ENCODE measurements at places on chromosomes 7 and 10. TPM values are rescaled to one million over a fixed set of nuclear protein-coding genes. Genes with fewer than 3 reads are reported as not detected.

CDK6 gene
- 89.8 TPM for total RNA-seq

PAPSS2 gene
- 1.4 TPM for total RNA-seq

STAG3 gene
- 1.1 TPM for total RNA-seq

FAM185A gene
- 8.9 TPM for total RNA-seq

SLC26A5 gene
- total RNA-seq = not detected

AMZ1 gene
- total RNA-seq = not detected

DNA sequence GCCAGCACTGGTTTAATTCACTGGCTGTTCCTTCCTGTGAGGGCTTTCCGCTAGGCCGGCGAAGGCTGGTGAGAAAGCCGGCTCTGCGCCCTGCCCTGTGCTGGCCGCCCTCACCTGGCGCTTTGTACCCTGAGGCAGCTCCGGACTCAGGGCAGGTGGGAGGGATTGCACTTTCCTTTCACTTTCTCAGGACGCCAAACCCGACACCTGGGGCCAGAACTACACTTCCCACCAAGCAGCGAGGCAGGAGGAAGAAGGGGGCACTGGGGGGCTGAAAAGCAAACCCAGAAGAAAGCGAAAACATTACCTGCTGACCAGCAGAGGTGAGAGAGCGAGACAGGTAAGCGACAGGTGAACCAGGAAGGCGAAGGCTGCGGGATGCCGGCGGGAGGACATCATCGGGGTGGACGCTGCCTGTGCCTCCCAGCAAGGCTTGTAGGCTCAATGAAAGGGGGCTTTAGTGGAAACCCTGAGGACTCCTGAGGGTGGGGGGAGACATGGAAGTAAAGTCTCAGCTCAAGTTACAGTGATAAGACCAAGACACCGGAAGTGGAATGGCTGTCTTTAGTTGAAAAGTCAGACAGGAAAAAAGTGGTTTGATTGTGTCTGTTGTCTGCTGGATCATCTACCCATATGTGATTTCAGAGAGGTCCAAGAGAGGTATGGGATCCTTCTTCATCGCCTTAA is at the start of gene RAB19:
TSS of gene RAB19 (plus strand) at position 181 of the 687 bp plus-strand sequence. CDS start 3,589 bp downstream, outside the sequence.
- H3K36me3 ChIP-seq = no peaks in the 10 kb centered on the region
- no peak within 1 kb of the TSS for H3K27ac ChIP-seq

GRCh38 chr10:17428351-17429097 is 25.9 kb downstream of the ST8SIA6 start:
- no peaks in the 10 kb centered on the region for H3K27me3 ChIP-seq
- no peak overlapping the region for H3K4me3 ChIP-seq
- H3K4me1 ChIP-seq = peaks cover 10% of the 10 kb centered on the region

- H3K27me3 ChIP-seq = no peaks in the 10 kb centered on the region
- DNase-seq = no peak
- no peak overlapping the region for H3K4me3 ChIP-seq
- peaks cover 7% of the 10 kb centered on the region for H3K4me1 ChIP-seq
- H3K36me3 ChIP-seq = no peaks in the 10 kb centered on the region
Observed at GRCh38 chr7:12590559-12590958, 20.0 kb downstream of the SCIN start.

- H3K36me3 ChIP-seq = no peaks in the 10 kb centered on the region
- H3K27ac ChIP-seq = no peak overlapping the region
- peaks cover 3% of the 10 kb centered on the region for H3K4me1 ChIP-seq
- DNase-seq = no peak
- H3K27me3 ChIP-seq = no peaks in the 10 kb centered on the region
Observed at GRCh38 chr7:1142051-1142635, 17.9 kb downstream of the ZFAND2A start.

DNA sequence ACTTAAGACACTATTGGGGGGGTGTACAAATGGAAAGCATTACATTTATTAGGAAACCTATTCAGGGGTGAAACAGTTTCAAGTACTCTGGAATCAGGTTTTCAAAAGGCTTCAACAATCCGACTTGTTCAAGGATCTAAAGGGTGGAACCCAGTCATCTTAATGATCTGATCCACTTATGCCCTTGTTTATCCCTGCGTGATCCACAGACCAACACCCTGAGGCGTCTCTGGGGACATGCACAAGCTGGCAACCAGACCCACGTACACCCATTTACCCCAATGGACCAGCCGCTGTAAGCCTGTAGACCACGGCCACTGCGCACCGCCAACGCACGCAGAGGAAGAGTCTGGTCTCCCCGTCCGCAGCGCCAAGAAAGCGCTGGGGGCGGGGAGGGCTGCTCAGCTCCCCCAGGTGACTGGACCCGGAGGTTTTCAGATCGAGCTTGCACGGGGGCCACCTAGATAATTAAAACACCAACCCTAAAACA is 13.4 kb downstream of the HNRNPF start:
- H3K27me3 ChIP-seq = no peaks in the 10 kb centered on the region
- peak overlapping the region; percentile 73 for H3K4me3 ChIP-seq
- H3K4me1 ChIP-seq = peaks cover 25% of the 10 kb centered on the region
- H3K27ac ChIP-seq = peak overlapping the region; percentile 74
- H3K36me3 ChIP-seq = peaks cover 87% of the 10 kb centered on the region

DNA sequence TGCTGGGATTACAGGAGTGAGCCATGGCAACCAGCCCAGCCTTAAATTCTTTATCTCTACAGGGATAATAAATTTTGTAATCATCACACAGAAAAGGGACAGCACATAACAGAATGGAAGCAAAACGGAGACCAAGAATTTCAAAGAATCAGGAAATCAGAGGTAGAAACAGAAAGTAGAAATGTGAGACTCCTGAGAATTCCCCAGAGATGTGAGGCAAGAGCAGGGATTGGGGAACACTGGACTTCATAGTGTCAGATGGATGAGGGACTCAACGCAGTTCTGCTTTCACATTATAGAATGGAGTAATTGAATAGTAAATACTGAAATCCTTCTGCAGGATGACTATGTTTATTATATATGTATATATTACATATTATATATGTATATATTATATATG is 52.5 kb upstream of the MPP7 start:
- H3K36me3 ChIP-seq = no peaks in the 10 kb centered on the region
- no peak overlapping the region for H3K4me3 ChIP-seq
- H3K4me1 ChIP-seq = peaks cover 6% of the 10 kb centered on the region
- H3K27ac ChIP-seq = no peak overlapping the region
- no peaks in the 10 kb centered on the region for H3K27me3 ChIP-seq

- H3K27me3 ChIP-seq = no peaks in the 10 kb centered on the region
- H3K27ac ChIP-seq = no peak overlapping the region
- no peaks in the 10 kb centered on the region for H3K36me3 ChIP-seq
- no peak for DNase-seq
Observed at GRCh38 chr10:118838364-118838763, 83.6 kb upstream of the CACUL1 start.

GRCh38 chr10:61841338-61841875 is 60.1 kb upstream of the ARID5B start:
- H3K27me3 ChIP-seq = no peaks in the 10 kb centered on the region
- no peaks in the 10 kb centered on the region for H3K36me3 ChIP-seq
- H3K4me3 ChIP-seq = no peak overlapping the region
- DNase-seq = no peak
- H3K4me1 ChIP-seq = peaks cover 9% of the 10 kb centered on the region

DNA sequence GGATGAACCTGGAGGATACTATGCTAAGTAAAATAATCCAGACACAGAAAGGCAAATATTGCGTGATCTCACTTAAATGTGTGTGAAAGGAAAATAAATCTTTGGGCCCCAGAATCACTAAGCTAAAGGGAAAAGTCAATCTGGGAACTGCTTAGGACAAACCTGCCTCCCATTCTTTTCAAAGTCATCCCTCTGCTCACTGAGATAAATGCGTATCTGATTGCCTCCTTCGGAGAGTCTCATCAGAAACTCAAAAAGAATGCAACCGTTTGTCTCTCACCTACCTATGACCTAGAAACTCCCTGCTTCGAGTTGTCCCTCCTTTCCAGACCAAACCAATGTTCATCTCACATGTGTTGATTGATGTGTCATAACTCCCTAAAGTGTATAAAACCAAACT is 40.1 kb upstream of the LAMB4 start:
- no peaks in the 10 kb centered on the region for H3K36me3 ChIP-seq
- H3K4me3 ChIP-seq = no peak overlapping the region
- no peaks in the 10 kb centered on the region for H3K27me3 ChIP-seq
- no peak overlapping the region for H3K27ac ChIP-seq
- no peak for DNase-seq

DNA sequence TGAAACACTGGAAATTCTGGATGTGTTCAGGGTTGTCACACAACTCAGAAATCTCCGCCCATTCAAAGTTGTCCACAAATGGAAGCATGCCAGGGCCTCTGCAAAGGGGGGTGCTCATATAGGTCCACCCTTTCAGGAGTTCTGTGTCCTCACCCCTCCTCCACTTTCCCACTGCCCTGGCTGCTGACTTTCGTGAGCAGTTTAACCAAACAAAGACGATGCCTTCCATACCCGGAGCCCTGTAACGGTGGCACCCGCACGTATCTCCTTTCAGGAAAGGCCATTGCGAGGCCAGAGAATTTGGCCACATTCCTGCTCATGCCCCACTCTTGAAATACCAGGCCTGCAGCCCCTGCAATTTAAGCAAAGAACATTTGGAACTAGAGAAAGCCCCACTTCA is 1.4 kb downstream of the CPXM2 start:
- peaks cover 12% of the 10 kb centered on the region for H3K27me3 ChIP-seq
- no peak overlapping the region for H3K4me3 ChIP-seq
- no peaks in the 10 kb centered on the region for H3K4me1 ChIP-seq
- no peak for DNase-seq
- no peak overlapping the region for H3K27ac ChIP-seq
- no peaks in the 10 kb centered on the region for H3K36me3 ChIP-seq

DNA sequence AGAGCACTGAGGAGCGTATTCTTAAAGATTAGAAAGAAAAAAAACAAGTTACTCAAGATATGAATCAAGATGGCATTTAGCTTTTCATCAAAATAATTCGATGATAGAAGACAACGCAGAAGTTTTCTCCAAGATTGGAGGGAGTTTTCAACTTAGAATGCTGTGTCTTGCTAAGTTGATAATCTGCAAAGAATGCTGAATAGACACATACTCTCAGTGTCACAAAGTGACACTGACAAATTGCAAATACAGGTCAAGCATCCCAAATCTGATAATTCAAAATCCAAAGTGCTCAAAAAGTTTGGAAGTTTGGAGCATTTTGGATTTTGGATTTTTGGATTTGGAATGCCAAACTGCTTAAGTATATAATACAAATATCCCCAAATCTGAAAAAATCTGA is 243.8 kb downstream of the BBS9 start:
- H3K27ac ChIP-seq = no peak overlapping the region
- H3K36me3 ChIP-seq = peaks cover 6% of the 10 kb centered on the region
- H3K4me3 ChIP-seq = no peak overlapping the region
- H3K27me3 ChIP-seq = no peaks in the 10 kb centered on the region
- no peak for DNase-seq

DNA sequence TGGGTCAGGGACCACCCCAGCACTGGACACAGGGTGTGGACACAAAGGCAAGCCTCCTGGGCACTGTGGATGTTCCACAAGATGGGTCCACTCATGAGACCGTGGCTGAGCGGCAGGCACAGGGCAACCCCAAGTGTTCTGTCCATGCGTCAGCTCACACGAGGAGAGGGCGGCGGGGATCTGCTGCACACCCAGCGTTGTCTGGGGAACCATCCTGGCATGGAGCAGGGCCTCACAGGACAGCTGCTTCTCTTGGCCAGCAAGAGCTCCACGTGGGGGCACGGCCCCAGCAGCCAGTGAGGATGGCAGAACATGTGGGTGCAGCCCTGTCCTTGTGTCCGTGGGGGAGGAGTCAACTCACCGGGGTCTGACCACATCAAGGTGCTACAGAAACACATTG is 195.4 kb downstream of the PTPRN2 start:
- peaks cover 28% of the 10 kb centered on the region for H3K27me3 ChIP-seq
- no peak overlapping the region for H3K4me3 ChIP-seq
- no peak for DNase-seq

GRCh38 chr10:24170199-24170598 is 38.7 kb upstream of the KIAA1217 start:
- peaks cover 6% of the 10 kb centered on the region for H3K4me1 ChIP-seq
- H3K36me3 ChIP-seq = no peaks in the 10 kb centered on the region
- H3K27ac ChIP-seq = no peak overlapping the region
- H3K27me3 ChIP-seq = no peaks in the 10 kb centered on the region

DNA sequence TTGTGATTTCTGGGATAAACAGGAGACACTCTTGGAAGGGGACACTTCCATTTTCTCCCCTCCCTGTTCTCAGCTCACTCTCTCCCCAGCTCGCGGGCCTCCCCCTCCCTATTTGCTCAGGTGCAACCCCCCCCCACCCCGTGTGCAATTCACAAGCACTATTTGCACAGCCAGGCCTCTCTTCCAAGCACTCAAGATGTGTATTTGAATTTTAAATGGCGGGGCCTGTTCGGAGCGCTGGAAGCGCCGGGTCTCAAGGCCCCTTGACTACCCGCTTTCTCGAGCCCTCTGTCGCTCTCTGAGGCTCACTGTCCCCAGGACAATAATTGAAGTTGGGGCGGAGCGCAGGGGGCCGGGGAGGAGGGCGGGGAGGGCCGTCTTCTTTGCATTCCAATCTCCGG is 7.8 kb downstream of the SHH start:
- DNase-seq = no peak
- no peak overlapping the region for H3K27ac ChIP-seq
- H3K4me1 ChIP-seq = peaks cover 5% of the 10 kb centered on the region
- no peaks in the 10 kb centered on the region for H3K36me3 ChIP-seq
- H3K4me3 ChIP-seq = no peak overlapping the region

GRCh38 chr7:151762583-151763245 is 114.2 kb downstream of the PRKAG2 start:
- peaks cover 7% of the 10 kb centered on the region for H3K4me1 ChIP-seq
- no peak for DNase-seq
- no peaks in the 10 kb centered on the region for H3K36me3 ChIP-seq

- no peak overlapping the region for H3K27ac ChIP-seq
- no peaks in the 10 kb centered on the region for H3K4me1 ChIP-seq
- DNase-seq = no peak
- no peak overlapping the region for H3K4me3 ChIP-seq
Observed at GRCh38 chr7:40279991-40280390, 145.2 kb downstream of the SUGCT start.

GRCh38 chr10:57336341-57336740 is 931.4 kb downstream of the IPMK start:
- no peak overlapping the region for H3K27ac ChIP-seq
- no peak overlapping the region for H3K4me3 ChIP-seq
- H3K36me3 ChIP-seq = no peaks in the 10 kb centered on the region
- H3K27me3 ChIP-seq = peaks cover 16% of the 10 kb centered on the region
- no peak for DNase-seq
- H3K4me1 ChIP-seq = no peaks in the 10 kb centered on the region

GRCh38 chr10:67438605-67439304 is 257.2 kb downstream of the CTNNA3 start:
- H3K27ac ChIP-seq = no peak overlapping the region
- H3K4me1 ChIP-seq = no peaks in the 10 kb centered on the region
- DNase-seq = no peak
- no peaks in the 10 kb centered on the region for H3K27me3 ChIP-seq

DNA sequence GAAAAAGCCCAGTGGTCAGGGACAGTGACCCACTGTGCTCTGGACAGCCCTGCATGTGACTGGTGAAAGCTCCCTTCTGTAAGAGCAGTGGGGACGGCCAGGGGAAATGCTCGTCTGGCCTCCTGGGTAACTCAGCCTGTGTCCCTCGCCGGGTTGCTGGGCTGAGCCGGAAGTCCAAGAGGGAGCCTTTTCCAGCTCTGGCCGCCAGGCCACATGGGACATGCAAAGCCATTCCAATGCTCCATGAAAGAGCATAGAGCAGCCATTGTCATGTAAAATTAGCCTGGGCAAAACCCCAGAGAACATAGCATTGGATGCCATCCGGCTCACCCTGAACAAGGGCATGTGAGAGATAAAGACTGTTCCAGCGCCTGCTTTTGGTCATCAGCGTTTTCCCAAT is 64.9 kb upstream of the ADRB1 start:
- H3K4me3 ChIP-seq = no peak overlapping the region
- DNase-seq = no peak
- H3K36me3 ChIP-seq = no peaks in the 10 kb centered on the region
- H3K27ac ChIP-seq = no peak overlapping the region
- H3K27me3 ChIP-seq = no peaks in the 10 kb centered on the region

Data from MCF 10A (cell line).